GM12891 (cell line): ENCODE measurements at places on chromosomes 3 and 15.

DNA sequence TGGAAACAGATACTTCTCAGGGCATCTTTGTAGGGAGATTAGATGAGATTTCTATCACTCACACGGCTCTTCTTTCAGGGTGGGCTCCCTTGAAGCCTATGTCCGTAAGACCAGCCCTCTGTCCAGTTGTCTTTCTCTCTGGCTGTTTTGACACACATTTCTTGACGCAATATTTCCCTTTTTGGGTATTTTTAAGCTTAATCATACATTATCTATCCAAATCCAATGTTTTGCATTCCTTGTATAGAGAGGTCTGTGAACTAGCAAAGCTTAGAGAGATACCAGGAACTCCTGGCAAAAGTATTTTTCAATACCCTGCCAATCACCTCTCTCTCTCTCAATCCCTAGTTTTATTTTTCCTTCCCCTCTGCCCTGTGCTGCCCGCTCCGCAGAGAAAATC is 79.3 kb downstream of the EOMES start:
- no peak for DNase-seq

- DNase-seq, result no peak
These were observed 213.3 kb upstream of the THBS1 start for GRCh38 chr15:39367596-39367995.

GRCh38 chr3:9021271-9022009 is 58.2 kb upstream of the RAD18 start:
- no peak for DNase-seq

DNA sequence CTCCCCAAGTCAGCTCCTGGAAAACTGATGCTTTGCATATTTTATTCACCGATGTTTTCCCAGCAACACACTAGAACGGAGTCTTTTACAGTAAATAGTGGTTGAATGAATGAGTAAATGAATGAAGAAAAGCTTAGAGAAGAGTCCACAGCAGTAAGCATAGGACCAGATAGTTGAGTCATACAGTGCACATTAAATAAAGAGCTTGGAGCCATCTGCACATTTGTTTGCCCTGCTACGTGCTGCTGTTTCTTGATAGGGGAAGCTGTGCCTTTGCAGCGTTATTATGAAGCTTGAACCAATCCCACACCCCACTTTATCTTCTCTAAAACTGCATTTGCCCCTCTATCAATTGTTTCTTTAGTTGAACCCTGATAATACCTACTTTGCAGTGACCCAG is 1.2 kb downstream of the FAM98B start:
- no peak for DNase-seq

GRCh38 chr15:99054025-99054387 is 46.4 kb upstream of the PGPEP1L start:
- no peak for DNase-seq

- no peak for DNase-seq
These were observed 1.6 kb downstream of the PLXNA1 start for GRCh38 chr3:126984391-126985131.

DNA sequence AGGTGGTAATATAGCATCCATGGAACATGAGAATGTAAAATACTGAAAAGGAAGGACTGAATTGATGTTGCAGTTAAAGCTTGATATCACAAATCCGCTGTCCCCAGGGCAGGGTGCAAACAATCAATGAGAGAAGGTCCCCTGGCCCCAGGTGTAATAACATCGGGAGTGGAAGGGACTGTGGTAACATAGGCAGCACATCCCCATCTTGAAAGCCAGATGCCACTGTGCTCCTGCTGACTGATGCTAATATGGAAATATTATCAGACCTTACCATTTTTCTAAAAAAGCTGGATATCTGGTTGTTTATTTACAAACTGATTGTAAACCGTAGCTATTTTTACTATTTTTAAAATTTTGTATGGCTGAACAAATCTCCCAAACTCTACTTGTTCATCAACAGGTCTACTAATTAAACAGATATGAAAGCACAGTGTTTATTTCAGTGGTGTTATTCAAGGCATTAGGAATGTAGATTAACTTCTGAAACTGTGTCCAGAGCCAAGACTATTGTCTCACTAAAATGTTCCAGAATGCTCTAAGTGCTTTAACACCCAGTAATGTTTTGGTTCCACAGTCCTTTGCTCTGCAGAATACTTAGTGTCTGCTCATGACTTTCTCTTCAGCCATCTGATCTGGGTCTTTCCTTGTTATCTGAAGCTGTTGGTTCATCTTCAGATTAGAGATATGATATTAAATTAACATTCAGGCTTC is 386.0 kb upstream of the RARB start:
- no peak for DNase-seq
